ENCODE measurements at places on chromosomes 5 and 9. TPM values are rescaled to one million over a fixed set of nuclear protein-coding genes. Genes with fewer than 3 reads are reported as not detected.

The CMYA5 gene
- 3.5 TPM for total RNA-seq

The IQGAP2 gene
- total RNA-seq = 37.7 TPM

The NR5A1 gene
- 1.0 TPM for total RNA-seq

The FAM78A gene
- total RNA-seq = 0.32 TPM

- H3K4me1 ChIP-seq = peaks cover 15% of the 10 kb centered on the region
- no peak overlapping the region for H3K27ac ChIP-seq
- H3K36me3 ChIP-seq = no peaks in the 10 kb centered on the region
- no peak overlapping the region for H3K4me3 ChIP-seq
These were observed 86.9 kb downstream of the GNAQ start for GRCh38 chr9:77944556-77945243.

- H3K27me3 ChIP-seq = no peaks in the 10 kb centered on the region
- H3K36me3 ChIP-seq = no peaks in the 10 kb centered on the region
- no peak overlapping the region for H3K4me3 ChIP-seq
These were observed 453.3 kb downstream of the BNC2 start for GRCh38 chr9:16417161-16417560.

GRCh38 chr9:132040246-132040645, 39.4 kb downstream of the MED27 start:
- H3K4me1 ChIP-seq = no peaks in the 10 kb centered on the region
- no peaks in the 10 kb centered on the region for H3K36me3 ChIP-seq
- H3K27me3 ChIP-seq = no peaks in the 10 kb centered on the region
- DNase-seq = no peak
- no peak overlapping the region for H3K4me3 ChIP-seq
